Frontal cortex (tissue), 4 donors: ENCODE measurements at places on chromosomes 1 and 21.

DNA sequence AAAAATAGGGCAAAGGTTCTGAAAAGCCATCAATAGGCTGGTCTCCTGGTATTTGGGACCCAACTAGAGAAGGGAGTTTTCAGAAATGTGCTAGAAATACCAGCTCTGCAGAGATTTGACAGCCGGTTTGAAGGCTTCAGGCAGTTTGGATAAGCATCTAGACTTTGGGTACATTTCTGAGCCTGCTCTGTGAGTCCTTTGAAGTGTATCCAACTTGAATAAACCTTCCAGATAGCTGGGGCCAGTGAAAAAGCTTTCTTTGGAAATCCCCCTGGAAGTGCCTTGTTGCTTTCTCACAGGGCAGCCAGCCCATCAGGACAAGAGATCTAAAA is 6.4 kb upstream of the PEF1 start:
- no peak for DNase-seq

DNA sequence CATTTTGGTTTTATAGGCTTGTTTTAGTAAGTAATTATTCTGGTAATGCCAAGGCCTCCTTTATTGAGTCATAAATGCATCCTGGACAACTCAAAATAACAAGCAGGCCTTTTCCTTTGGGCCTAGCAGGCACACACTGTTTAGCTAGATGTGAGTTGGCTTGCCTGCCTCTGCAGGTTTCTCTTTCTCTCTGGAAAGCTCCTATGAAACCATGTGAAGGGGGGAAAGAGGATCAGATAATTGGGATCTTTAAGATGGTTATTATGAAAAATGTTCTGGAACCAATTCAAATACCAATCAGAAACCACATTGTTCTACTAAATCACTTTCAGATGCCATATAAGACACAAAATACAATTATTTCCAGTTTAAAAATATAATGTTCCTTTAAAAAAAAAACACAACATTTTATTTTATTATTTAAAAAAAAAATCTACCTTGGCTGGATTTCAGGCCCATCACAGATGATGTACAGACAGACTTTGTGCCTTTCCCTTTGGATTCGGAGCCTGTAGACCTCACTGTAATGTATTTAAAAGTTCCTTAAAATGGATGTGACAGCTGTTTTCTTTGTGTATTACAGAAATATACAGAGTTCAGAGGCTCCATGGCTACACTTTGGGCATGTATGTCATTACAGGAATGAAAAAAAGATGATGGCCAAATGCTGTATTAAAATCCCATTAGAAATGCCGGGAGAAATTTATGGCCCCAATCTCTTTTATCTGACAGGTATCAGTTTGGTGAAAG is 80.2 kb downstream of the NTMT2 start:
- no peak for DNase-seq

GRCh38 chr1:218502383-218502782 is 157.2 kb downstream of the TGFB2 start:
- DNase-seq, result no peak

- DNase-seq, result no peak
Observed at GRCh38 chr1:192929597-192929996, 120.8 kb downstream of the RGS2 start.

DNA sequence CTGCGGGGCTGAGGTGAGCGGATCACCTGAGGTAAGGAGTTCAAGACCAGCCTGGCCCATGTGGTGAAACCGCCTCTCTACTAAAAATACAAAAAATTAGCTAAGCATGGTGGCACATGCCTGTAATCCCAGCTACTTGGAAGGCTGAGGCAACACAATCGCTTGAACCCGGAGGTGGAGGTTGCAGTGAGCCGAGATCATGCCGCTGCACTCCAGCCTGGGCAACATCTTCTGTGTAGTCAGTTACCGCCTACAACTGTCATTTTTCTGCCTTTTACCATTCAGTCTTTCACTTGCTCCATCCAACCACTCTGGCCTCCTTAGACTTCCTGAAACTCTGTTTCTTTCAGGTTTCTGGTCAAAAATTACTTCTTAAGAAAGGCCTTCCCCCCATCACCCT is 2.2 kb downstream of the MYCBP start:
- no peak for DNase-seq
